ENCODE measurements at places on chromosomes 2 and 18.

- ATAC-seq: no peak
These were observed 188.0 kb downstream of the RTP5 start for GRCh38 chr2:242057379-242058040.

DNA sequence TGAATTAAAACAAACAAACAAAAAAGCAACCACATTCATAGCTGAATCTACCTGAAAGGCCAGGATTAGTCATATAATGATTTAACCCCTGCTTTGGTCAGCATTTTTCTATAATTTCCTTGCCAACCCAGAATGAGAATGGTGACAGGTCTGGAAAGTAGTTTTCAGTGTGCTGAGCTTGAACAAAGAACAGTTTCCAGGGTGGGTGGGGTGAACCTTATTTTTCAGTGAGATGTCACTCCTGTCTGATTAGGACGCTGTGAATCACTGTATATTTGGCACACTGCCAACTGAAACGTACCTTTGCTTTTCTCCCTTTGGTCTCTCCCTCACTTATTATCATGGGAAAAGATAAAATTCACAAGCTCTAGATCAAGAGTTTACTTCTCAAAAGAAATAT is 35.0 kb upstream of the DSC1 start:
- no peak for ATAC-seq

GRCh38 chr2:71631411-71631931 is 178.1 kb downstream of the DYSF start:
- no peak for ATAC-seq

DNA sequence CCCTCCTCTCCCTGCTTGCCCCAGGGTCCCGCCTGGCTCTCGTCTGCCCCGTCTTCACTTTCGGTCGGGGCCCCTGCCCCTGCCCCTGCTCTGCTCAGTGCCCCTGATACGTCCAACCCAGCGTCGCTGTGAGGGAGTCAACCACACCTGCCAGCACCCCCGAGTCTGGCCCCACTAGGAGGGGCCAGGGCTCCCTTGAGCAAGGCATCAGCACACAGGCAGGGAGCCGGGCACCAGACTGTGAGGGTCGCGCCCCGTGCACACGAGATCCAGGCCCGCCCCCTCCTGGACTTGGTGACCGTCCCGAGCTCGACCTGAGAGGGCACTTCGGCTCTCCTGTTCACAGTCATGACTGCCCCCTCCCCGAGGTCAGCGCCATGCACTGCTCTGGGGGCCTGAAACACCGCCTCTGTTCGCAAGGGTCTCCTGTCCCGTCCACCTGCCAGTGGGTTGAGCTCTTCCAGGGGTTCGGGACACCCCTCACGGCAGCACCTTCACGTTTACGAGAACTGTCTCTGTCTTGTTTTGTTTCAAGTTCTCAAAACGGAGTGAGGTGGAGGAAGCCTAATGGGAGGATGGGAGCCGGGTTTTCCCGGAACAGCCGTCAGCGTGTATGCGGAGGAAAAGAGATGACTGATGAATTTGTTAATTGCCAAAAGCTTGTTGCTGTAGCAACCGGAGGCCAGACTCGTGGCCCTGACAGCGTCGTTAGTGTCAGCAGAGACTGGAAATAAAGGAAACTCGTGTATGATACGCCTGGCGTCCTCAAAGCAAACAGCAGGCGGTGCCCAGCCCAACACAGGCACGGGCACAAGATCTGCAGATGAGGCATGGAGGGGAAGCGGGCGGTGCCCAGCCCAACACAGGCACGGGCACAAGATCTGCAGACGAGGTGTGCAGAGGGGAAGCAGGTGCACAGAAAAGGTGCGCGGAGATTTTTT is 48.2 kb upstream of the KCNG2 start:
- peak; percentile 86 for ATAC-seq

DNA sequence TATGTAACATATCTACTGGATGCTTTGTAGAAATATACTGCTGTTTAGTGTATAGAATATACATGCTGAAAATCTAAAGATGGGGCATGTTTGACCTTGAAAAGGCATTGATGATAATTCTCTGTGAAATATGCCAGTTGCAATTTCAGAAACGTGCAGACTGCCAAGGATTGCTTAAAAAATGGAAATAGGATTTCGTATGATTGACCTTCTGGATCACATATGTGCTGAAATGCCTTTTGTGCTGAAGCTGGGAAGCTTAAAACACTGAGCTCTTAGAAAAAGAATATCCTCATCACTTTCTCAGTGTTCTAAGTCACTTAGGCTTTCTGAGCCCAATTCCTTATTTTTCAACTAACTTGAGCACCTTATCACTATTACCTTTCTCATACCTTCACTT is 14.3 kb downstream of the NYAP2 start:
- ATAC-seq: no peak

DNA sequence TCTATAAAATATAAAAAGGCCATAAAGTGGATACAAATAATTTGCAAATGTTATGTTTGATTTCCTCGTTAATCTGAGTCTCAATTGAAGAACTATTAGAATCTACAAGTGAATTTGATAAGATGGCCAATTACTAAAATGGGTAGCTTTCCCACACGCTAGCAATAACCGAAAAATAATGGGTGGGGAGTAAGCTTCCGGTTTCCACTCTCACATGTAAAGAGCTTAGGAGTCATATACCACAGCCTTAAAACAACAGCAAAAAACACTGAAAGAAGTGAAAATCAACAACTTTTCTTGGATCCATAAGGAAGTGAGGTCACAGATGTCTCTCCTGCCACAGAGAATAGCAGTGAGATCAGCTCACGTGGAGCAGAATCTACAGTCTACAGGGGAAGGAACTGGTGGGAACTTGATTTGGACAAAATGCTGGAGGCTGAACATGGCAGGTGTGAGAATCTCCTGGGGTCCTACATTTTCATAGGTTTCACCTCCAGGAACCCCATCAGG is 18.6 kb downstream of the THAP4 start:
- no peak for ATAC-seq

DNA sequence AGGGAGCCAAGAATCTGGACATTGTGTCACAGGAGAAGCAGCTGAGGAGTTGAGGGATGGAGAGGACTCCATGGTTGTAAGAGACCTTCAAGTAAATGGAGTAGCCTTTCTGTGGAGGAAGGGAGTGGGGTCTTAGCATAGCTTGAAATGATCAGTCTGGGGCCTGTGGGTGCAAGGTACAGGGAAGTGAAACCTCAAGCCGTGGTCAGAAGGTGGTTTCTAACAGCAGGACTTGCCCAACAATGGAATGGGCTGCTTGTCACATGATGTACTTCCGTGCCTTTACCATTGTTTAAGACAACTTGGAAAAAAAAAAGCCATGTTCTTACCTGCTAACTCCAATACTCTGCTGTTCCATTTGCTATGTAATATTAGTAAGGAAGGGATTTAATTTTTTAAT is 140.7 kb downstream of the LDLRAD4 start:
- ATAC-seq: no peak

DNA sequence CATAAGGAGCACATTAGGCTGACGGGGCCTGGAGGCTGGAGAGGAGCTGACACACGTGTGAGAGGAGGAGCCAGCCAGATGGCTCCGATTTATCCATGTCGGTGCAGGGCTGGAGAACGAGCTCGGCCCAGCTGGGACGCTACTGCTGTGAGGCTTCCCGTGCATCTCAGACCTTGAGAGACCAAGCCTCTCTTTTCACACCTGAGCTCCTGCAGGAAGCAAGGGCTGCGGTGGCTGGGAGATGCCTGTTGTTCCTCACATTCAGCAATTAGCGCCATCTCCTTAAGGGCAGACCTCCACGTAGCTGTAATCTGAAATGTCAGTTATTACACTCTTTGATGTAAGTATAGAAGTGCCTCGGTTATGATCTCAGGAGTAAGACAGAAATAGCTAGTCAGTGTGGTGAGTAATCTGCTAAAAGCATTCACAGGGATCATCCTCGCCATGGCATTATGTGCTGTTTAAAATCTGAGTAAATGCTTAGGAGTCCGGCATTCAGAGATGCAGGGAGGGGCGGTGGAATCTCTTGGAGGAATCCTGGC is 107.9 kb downstream of the PRKCE start:
- peak; percentile 81 for ATAC-seq

GRCh38 chr2:204835786-204836185 is 290.5 kb downstream of the PARD3B start:
- ATAC-seq: no peak

- ATAC-seq: peak; percentile 63
These were observed 137.7 kb downstream of the SNTG2 start for GRCh38 chr2:1088192-1088860.

GRCh38 chr18:26926066-26926675 is 60.7 kb upstream of the AQP4 start:
- ATAC-seq: no peak

DNA sequence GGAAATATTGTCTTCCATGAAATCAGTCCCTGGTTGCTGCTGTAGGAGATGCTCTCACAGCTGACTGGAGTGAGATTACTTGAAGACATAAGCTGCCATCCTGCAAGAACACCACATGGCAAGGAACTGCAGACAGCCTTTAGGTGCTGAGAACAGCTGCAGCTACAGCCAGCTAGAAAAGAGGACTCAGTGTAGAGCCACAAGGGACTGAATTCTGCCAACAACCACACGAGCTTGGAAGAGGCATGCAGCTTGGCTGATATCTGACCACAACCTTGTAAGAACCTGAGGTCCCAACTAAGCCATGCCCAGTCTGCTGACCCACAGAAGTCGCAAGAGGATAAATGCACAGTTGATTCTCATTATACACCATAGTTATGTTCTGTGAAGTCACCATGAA is 181.8 kb upstream of the ARL4C start:
- no peak for ATAC-seq

DNA sequence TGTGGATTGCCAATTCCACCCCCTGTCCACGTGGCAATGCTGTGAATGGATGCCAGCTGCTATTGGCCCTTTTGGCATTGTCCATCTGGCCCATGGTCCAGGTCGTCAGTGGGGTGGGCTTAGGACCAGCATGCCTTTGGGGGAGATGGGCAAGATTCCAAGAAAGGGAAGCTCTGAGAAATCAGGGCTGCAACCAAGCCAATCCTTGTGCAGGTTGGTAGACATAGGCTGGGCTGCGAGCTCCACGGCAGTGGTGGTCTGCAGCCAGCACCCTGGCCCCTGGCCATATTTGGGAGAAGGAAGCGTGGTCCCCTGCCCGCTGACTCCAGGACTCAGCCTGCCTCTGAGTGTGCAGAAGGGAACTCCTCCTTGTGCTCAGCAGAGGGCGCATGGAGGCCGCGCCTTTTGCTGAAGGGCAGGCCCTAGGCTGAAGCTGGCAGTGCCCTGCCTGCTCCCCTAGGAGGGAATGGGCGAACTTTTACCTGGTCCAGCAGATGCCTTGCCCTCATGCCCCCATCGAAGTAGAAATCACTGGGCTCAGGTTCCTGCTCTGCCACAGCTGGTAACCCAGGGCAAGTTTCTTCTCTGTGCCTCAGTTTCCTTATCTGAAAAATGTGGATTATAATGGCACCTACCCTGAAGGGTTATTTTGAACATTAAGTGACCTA is 5.4 kb downstream of the SPR start:
- peak; percentile 60 for ATAC-seq

GRCh38 chr2:182166406-182166805 is 180.8 kb downstream of the PPP1R1C start:
- no peak for ATAC-seq

Data from motor neuron (in vitro differentiated cells).